ENCODE measurements at places on chromosomes 12 and 14. TPM values are rescaled to one million over a fixed set of nuclear protein-coding genes. Genes with fewer than 3 reads are reported as not detected.

DNA sequence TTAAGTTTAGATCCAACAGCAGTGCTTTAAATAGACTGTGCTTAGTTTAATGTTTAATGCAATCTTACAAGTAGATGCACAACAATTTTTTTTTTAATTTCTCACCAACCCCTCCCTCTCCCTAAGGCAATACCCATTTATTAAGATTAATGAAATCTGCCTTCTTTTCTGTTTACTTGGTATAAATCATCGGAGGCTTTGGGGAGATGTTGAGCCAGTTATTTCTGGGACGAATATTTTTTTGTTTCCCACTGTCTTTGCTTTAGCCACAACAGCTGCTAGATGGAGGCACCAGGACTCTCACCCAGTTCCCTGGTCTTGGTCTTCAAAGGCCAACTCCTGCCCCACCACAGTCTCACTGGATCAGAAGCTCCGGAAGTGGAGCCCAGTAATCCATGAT is 113.4 kb downstream of the PLXNC1 start:
- no peak for DNase-seq

DNA sequence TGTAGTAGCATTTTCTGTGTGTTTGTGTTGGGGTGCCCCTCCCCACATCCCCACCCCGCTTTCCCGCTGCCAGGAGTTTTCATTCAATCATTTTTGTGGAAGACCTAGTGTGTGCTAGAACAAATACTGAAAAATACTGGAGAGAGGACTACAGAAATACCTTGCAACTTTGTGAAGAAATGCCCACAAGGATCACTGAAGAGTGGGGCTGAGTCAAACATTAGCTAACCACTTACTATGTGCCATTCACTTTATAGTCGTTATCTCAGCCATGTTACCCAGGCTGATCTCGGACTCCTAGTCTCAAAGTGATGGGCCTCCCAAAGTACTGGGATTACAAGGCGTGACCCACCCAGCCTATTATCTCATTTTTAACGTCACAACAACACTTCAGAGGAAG is 559 bp upstream of the LMBR1L start:
- no peak for DNase-seq

DNA sequence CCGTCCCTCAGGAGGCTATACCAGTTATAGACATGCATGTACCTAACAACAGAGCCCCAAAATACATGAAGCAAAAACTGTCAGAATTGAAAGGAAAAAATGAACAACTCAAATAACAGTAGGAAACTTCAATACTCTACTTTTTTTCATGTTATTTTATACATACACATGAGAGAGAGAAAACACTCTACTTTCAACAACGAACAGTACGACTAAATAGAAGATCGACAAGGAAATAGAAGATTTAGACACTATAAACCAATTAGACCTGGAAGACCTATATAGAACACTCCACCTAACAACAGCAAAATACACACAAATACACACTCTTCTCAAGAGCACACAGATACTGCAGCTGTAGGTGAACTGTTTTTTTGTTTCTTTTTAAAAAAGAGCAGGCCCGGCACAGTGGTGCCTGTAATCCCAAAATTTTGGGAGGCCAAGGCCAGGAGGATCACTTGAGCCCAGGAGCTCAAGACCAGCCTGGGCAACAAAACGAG is 34.7 kb upstream of the PNMA1 start:
- DNase-seq = no peak

DNA sequence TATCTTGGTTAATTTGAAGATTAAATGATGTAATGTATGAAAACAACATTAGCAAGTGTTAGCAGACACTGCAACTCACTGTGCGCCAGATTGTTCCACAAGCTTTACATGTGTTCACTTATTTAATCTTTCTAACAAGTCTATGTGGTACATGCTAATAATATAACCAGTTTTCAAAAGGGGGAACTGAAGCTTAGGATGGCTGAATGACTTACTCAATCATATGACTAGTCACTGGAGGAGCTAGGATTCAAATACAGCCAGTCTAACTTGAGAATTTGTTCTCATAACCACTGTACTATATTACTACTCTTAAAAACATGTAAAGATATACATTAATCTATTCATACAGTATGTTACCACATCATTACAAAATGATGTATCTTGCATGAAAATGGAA is 60.5 kb upstream of the LRIG3 start:
- DNase-seq = no peak

GRCh38 chr12:65699251-65699650 is 125.0 kb upstream of the HMGA2 start:
- DNase-seq = no peak

DNA sequence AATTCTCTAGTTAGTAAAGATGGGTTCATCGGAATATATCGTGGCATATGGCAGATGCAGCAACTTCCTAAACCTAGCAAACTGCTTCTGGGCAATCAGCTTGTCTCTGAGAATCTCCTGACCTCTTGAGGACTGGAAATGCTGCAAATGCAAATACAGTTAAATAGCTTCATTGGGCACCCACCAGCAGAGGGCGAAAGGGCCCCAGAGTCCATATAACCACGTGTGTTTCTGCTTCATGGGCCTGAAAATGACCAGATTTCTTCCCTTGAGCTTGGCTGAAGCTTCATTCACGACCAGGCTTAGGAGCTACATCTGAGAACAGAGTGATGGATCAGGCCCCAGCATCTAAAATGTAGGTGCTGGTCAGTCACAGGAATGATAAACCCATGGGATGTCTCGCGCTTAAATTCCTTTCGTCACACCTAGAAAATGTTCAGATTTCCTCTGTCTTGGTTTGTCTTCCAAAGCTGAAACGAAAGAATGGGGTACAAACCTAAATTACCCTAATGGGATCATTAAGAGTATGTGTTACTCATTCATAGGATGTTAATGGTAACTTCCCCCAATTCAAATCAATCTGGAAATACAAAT is 1482.5 kb upstream of the TMEM132C start:
- DNase-seq = no peak

Gene BICDL1
- total RNA-seq = 24.5 TPM

Gene FOXM1
- total RNA-seq = 0.82 TPM
